ENCODE measurements at places on chromosomes 2 and 18. TPM values are rescaled to one million over a fixed set of nuclear protein-coding genes. Genes with fewer than 3 reads are reported as not detected.

The GPR17 gene
- total RNA-seq, result 3.0 TPM

The SERPINB2 gene
- total RNA-seq, result under 0.01 TPM

The TUBA4B gene
- total RNA-seq, result not detected

The FEV gene
- total RNA-seq, result not detected

The UGT1A10 gene
- total RNA-seq, result not detected

The SP5 gene
- 9.3 TPM for total RNA-seq

The DUSP19 gene
- 9.8 TPM for total RNA-seq

The RAB31 gene
- total RNA-seq, result 27.3 TPM

The IL1B gene
- total RNA-seq, result 0.49 TPM

The ITPRIPL1 gene
- 3.4 TPM for total RNA-seq

All from temporal lobe (tissue), 4 donors.